ENCODE measurements at places on chromosomes 7 and 10. TPM values are rescaled to one million over a fixed set of nuclear protein-coding genes. Genes with fewer than 3 reads are reported as not detected.
A peak's percentile ranks its signal among the peaks of the same experiment; 100 is the strongest.

TMEM270 gene
- total RNA-seq: not detected

PRKG1 gene
- not detected for total RNA-seq

ANKRD61 gene
- total RNA-seq: 0.16 TPM

CYP3A4 gene
- not detected for total RNA-seq

- no peak for DNase-seq
These were observed 107.9 kb downstream of the JCAD start for GRCh38 chr10:29951441-29951931.

DNA sequence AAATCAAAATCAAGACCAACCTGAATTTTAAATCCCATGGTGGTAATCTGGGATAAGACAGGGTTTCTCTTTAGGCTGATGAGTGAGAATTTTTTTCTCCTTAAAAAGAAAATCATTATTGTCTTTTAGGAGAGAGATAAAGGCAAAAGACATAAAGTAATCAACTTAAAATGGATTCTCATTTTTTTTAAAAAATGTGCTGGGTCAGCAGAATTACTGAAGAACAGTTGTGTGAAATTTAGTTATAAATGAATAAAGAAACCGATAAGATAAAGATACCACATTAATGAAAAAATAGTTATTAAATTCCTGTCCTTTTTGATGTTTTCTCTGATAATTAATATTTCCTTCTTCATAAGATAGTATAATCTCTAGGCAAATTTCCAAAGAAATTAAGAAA, 161.3 kb upstream of the YAE1 start:
- DNase-seq: no peak

DNA sequence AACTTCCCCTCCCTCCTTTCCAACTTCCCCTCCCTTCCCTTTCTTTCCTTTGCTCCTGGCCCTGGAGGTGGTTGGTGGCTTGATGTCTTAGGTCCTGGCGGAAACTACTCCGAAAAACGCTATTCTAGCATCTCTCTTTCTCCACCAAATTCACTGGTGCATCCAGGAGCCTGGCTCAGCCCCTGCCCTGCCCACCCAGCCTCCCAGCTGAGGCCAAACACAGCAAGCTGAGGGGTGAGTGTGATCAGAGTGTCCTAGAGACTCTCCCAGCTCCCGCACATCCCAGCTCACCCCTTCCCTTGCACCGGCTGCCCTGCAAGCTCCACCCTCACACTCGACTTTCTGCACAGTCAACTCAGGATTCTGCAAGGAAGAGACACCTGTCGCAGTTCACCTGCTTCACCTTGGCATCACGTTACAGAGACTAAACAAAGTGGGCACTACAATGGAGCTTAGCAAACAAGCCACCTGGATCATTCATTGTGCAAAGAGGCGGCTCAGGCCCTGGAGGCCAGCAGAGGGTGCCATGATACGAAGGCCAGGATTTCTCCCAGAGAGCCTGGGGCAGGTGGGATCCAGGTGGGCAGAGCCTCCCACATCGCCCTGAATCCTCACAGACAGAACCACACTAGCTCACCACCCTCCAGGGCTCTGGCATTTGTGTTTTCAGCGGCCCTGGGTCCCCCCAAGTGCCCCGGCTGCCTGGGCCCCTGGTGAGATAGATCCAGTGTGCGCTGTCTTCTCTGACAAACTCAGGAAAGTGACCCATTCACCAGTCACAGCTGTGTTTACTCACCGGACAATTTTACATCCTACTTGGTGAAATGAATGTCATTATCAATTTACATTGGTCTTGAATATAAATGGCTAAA, 169.6 kb downstream of the TCERG1L start:
- no peak for DNase-seq

CDHR3 gene
- total RNA-seq: not detected

DNA sequence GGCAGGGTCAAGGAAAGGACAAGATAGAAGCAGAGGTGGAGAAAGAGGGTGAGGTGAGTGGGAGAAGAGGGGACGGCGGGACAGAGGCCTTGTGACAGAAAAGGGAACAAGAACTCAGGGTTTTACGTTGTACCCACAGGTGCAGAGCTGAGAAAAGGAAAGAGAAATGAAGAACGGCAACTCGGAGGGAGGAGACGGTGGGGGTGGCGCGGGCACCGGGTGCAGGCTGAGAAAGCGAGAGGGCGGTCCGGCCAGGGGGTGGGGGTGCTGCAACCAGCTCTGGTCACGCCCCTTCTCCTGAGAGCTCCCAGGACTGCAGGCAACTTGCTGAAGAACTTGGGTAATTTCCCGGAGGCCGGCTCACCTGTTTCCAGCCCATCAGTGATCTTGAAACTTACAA, 65.3 kb downstream of the CARD11 start:
- peak; percentile 96 for DNase-seq

- DNase-seq: no peak
These were observed 18.3 kb downstream of the SGMS1 start for GRCh38 chr10:50605269-50605950.

LEP gene
- total RNA-seq: not detected

PLAC9 gene
- total RNA-seq: not detected

DNA sequence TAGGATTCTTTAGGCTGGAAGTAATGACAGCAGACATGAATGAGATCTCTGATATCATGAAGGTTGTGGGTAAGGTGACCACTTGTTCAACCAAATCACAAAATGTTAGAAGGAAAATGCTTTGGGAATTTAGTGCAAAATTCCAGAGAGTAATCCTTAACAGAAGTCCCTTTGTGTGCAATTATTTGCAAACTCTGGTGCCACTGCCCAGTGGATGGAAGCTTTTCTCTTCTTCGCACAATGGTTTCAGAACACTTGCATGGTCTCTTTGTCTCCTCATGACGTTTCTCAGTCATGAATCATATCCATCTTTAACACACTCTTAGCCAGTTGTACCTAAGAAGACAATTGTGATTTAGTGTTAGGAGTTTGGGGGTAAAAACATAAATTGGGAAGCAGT, 570.4 kb upstream of the ANKRD30A start:
- no peak for DNase-seq

Data from activated naive CD8-positive, alpha-beta T cell treated with anti-CD3 and anti-CD28 coated beads for 36 hours (primary cell).